Endodermal cell (in vitro differentiated cells): ENCODE measurements at places on chromosomes 16 and 17. TPM values are rescaled to one million over a fixed set of nuclear protein-coding genes. Genes with fewer than 3 reads are reported as not detected.

DNA sequence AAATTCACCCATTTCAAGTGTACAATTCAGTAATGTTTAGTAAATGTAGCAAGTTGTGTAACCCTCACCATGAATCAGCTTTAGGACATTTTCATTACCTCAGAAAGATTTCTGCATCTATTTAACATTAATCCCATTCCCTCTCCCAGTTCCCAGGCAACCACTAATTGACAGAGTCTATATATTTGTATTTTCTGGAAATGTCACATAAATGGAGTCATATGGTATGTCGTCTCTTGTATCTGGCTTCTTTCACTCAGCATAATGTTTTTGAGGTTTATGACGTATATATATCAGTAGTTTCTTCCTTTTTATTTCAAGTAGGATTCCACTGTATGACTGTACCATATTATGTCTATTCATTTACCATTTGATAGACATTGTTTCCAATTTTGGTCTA lies 199.8 kb downstream of the CYB561 start:
- no peak for DNase-seq

- DNase-seq, result peak; percentile 80
Observed at GRCh38 chr17:2710803-2711607, 559 bp downstream of the CLUH start.

DNA sequence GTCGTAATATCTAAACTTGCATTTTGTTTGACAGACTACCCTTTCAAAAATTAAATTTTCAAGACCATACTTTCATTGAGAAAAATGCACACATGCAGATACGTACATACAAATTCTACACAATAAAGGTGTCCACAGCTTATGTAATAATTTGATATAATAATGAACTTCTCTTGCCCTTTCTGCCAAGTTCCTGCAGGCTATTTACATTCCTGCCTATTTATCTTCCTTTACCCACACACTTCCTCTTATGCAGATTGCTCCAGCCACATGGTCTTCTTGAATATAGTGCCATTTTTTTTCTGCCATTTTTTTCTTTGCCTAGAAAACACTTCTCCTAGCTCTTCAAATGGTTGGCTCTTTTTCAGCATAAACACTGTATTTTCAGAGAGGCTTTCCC lies 826.9 kb upstream of the CDH8 start:
- DNase-seq, result no peak

DNA sequence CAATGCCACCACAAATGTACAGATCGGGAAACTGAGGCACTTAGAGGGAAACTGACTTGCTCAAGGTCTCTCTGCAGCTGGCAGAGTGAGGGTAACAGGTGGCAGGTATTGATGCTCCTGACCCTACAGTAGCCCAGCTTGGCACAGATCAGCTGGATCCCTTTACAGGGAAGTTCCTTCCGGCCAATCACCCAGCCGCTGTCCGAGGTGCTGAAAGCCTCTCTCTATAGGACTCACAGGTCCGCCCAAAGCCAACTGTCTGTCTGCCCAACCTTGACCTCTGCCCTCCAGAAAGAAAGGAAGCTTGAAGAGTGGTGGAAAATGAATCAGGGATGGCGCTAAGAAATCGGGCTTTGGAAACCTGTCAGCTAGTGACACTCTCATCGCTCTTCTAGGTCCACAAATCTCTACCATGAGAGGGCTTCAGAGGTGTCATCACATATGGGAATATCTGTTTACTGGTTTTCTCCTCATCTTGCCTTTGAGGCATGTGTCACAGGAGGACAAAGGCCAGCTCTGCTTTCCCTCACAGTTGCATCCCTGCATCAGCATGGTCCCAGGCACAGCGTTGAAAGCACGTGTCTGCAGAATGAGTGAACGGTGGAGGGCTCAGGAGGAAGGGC lies 246.2 kb downstream of the KATNIP start:
- peak; percentile 94 for DNase-seq

DNA sequence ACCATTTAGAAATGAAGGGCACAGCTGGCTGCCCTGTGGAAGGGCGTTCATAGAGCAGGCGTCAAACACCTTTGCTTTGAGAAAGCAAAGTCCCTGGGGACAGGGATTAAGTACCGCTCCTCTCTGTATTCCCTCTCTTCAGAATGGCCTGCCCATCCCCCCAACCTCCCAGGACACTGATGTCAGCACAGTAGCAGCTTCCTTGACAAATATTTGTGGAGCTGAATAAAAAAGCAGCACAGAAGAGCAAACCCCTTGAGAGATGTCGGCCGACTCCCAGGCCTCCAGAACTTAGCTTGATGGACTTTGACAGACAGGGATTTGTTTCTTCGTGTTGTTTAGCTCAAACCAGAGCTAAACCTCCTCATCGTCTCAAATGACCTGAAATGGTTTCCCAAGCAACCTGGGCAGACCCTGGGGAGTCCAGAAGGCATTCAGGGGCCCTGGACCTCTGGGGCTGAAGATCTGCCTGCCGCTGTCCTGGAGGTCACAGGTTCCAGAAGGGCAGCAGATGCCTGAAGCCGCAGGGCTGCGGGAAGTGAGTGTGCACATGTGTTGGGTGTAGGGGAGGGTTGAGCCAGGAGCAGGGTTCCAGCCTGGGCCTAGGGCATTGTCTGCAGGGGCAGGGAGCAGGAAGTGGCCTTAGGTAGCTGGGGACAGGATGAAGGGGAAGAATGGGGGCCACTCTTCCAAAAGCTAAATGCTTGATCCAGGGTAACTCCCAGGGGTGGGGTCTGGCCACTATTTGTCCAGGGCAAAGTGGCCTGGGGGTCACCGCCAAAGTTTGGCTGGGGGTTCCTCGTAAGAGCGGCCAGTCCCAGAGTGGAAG lies 42.3 kb upstream of the NKD1 start:
- peak; percentile 82 for DNase-seq

DNA sequence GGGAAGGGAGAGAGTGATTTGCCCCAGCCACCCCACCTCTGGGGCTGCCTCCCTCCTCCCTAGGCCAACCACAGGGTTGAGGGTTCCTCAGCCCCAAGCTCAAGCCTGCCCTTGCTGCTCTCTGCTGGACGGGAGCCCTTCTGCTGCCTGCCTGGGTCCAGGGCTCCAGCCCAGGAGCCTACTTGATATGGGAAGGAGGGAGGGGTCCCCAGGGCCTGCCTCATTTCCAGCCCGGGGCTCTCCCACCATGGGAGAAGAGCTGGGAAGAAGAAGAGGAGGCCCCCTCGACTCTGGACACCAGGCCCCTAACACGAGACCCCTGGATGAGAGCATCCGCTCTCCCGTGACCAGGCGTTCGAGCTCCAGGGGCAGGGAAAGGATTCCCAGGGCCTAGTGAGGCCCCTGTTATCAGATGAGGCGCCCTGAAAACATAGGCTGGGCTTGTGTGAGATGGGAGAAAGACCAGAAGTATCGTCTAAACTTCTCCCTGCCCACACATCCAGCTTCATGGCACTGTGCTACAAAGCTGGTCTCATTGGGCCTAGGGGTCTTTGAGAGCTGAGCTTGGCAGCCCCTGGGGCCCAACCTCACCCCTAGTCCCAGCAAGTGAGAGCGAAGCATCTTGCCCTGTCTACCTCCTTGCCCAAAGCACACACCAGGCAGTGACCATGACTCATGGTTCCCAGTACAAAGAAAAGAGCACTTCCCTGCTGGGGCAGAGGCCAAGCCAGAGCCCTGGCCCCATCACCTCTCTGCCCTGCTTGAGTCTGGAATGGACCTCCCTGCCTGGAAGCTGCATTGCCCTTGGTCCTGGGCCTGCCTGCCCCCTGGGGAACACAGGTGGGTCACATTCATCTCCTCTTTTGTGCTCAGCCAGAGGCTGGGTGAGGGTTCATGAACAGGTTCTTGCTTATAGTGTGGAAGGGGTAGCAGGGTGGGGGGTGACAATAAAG lies 987 bp downstream of the SLC16A5 start:
- DNase-seq, result peak; percentile 92

- DNase-seq, result peak; percentile 69
Observed at GRCh38 chr16:457732-458400, 32.4 kb downstream of the RAB11FIP3 start.

GRCh38 chr17:17819111-17819510 lies 17.7 kb downstream of the SREBF1 start:
- no peak for DNase-seq

DNA sequence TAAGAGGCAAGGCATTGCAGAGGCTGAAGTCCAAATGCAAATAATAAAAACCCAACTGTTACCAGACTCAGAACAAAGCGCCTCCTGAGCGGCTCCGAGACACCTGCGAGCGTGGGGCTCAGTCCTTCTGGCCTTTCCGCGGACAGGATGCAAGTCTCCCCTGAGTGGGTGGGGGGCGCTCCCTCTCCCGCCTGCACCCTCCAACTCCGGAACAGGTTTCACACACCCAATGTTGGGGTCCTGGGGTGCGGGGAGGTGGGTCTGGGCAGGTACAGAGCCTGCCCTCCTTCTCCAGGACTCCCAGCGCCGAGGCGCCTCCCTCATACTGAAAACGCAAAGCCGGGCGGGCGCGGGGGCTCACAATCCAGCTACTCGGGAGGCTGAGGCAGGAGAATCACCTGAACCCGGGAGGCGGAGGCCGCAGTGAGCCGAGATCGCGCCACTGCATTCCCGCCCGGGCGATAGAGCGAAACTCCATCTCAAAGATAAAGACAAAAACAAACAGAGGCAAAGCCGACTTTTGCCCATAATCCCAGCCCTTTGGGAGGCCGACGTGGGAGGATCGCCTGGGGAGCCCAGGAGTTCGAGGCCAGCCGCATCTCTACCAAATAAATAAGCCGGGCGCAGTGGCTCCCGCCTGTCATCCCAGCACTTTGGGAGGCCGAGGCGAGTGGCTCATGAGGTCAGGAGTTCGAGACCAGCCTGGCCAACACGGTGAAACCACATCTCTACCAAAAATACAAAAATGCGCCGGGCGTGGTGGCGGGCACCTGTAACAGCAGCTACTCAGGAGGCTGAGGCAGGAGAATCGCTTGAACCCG lies 893 bp downstream of the GINS2 start:
- no peak for DNase-seq

- peak; percentile 57 for DNase-seq
Observed at GRCh38 chr16:19177111-19177739, 9.2 kb downstream of the SYT17 start.

DNA sequence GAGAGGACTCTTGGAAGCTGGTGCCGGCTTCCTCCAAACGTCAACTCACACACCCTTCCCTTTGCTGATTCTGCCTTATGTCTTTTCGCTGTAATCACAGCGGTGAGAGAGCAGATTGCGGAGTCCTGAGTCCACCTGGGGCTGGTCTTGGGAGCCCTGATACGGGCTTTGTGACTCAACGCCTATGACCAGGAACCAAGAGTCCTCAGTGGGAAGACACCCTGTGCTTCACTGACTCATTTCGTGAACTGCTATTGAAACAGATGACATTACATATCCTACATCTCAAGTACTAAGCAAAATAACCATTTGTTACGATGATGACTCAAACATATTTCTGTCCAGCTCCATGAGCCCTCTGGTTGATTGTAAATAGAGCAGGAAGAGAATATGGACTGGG lies 90.7 kb upstream of the CREBBP start:
- no peak for DNase-seq

DNA sequence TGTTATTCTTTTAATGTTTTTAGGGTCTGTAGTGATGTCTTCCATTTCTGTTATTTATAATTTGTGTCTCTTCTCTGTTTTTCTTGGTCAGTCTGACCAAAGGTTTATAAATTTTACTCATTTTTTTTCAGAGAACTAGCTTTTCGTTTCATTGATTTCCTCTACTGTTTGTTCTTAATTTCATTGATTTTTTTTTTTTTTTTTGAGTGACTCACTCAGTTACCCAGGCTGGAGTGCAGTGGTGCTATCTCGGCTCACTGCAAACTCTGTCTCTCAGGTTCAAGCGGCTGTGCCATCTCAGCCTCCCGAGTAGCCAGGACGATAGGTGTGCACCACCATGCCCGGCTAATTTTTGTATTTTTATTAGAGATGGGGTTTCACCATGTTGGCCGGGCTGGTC lies 12.6 kb upstream of the UBTF start:
- DNase-seq, result no peak

DNA sequence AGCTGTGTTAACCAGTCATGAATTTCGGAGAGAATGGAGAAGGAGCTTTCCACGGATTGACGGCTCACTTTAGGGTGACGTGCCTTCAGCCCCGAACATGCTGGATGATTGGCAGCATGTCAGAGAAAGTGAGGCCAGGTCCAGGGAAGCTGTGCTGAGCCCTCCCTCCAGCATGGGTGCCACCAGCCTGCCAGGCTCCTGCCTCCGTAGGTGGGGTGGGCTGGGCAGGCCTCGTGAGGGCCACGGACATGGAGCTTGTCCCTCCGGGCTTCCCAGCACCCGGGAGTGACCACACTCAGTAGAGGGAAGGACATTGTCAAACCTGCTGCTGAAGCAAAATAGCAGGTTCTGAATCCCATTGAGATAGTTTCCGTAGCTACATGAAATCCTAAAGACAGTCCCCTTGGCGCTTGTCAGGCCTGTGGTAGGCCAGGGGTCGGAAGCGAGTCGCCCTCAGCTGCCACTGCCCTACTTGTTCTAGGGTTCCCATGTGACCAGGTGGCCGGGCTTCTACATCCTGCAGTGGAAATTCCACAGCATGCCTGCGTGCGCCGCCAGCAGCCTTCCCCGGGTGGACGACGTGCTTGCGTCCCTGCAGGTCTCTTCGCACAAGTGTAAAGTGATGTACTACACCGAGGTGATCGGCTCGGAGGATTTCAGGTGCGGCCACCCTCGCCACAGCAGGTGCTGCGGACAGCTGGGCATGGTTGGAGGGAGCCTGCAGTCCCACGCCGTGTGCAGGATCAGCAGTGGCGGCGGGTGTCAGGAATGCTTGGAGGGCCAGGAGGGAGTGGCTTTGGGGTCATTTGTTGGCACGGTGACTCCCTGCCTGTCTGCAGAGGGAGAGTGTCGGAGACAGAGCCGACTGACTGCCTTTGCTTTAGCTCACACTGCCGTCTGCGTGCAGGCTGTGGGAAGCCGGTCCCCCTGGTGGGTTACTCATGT lies 72.3 kb downstream of the SEC14L1 start:
- DNase-seq, result no peak

- DNase-seq, result no peak
Observed at GRCh38 chr17:8949061-8949661, 16.3 kb downstream of the PIK3R5 start.

RBFOX1 gene
- total RNA-seq, result 1.9 and 2.7 TPM in 2 replicates

SKAP1 gene
- total RNA-seq, result 0.53 TPM in 1 of 3 replicates, not detected in the others

NAGPA gene
- total RNA-seq, result 8.5 to 13.4 TPM (median 12.7 TPM) in 3 replicates

PRAC1 gene
- total RNA-seq, result not detected in 3 replicates

C16orf74 gene
- total RNA-seq, result 7.4 and 8.6 TPM in 2 replicates

SRL gene
- not detected in 2 replicates for total RNA-seq

PDILT gene
- not detected in 3 replicates for total RNA-seq

NXPH3 gene
- total RNA-seq, result 4.0 to 5.9 TPM (median 5.1 TPM) in 3 replicates

KRTAP2-3 gene
- not detected in 2 replicates for total RNA-seq

KRT12 gene
- total RNA-seq, result not detected in 2 replicates

CDRT4 gene
- total RNA-seq, result 32.6 and 39.7 TPM in 2 replicates

TTYH2 gene
- total RNA-seq, result 1.2 and 1.5 TPM in 2 replicates
